NCI-H1417 treated with DMSO at 0.1 percent for 48 hours (cell line): ENCODE measurements at places on chromosomes 1 and 21.

DNA sequence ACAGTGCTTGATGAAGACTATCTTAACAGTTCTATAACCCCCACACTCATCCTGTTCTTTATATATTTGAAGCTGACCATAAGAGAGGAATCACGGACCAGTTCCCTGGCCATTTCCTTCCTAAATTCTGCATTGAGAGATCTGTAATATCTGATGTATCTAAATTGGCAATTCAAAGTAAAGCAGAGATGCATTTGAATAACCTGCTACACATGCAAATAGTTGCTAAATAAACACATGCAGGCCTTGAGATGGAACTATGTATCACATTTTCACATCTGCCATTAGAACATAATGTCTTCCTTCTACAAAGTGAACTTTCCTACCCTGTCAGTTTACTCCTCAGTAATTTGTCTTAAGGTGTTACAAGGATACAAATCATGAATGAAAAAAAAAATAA is 20.4 kb upstream of the PGBD2 start:
- no peak for DNase-seq

GRCh38 chr21:38712664-38713063 is 93.1 kb upstream of the ETS2 start:
- no peak for DNase-seq

- DNase-seq, result peak; percentile 39
Measured at GRCh38 chr1:153532769-153533599, 2.8 kb downstream of the S100A6 start.

GRCh38 chr1:17607644-17608581 is 68.4 kb downstream of the ARHGEF10L start:
- DNase-seq, result no peak

DNA sequence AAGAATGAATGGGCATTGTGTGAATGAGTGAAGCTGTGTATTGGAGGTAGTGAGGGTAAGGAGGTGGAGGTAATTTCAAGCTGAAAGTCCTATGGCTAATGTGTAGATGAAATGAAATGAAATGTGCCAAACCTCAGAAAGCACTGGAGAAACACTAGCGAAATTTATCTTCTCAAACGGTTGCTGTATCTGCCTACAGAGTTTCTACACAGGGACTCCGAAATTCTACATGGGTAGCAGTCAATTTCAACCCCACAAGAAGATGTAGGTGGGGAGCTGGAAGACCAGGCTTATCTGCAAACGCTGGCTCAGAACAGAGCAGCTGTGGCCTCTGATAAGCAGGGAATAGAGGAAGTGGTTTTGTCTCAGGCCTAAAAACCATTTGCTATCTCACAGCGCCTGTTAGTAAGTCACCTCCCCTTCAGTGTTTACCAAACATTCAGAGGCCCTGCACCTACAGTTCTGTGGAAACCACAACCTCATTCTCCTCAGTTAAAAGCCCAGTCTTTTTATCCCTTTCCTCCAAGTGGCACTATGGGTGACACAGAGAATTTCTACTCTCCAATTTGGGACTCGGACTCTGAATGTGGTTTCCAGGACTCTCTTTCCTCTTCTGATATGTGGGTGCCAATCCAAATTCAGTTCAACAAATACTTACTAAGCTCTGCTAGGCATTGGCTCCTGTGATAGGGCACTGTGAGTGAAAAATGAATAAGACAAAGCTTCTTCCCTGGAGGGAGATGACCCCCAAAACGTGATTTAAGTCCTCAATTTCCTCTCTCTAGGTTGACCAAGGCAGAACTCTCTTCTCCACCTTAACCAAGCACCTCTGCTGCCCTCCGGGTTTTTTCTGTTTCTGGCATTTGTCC is 17.2 kb upstream of the SLAMF6 start:
- DNase-seq, result no peak

DNA sequence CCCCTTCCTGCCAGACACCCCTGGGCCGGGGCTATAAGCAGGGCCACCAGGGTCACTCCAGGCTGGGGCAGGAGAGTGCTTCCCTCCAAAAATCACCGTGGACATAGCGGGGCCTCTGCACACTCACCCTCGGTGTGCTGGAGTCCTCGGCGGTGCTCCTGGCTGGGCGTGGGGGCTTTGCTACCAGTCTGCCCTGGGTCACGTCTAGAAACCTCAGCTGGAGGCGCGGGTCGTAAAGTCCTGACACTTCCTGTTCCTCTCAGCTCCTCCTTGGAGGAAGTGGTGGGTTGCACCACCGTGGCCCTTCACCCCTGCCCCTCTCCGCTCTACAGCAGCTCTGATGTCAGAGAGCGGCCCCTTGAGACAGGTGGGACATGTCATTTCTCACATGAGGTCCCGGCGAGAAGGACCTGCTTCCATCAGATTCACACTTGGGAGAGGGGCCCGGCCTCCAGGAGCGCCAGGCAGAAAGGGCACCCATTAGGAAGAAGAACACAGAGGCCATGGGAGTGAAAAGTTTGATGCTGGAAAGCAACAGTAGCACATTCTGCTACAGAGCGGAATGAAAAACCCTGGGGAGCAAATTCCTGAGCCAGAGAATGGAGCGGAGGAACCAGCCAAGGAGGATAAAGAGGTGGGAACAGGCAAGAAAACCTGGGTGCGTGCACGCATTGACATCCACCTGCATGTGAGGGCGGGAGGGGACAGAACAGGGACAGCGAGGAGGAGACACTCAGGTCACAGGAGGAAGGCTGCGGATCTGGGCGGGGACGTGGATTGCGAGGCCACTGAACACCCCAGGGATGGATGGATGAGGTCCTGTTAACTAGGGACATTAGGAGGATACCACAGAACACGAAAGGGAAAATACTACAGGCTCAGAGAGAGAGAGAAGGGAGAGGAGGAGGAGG is at the start of gene ITGB2:
TSS of gene ITGB2 (minus strand) at position 206 of the 911 bp plus-strand sequence. CDS start 10,117 bp downstream, outside the sequence.
- DNase-seq, result no peak

DNA sequence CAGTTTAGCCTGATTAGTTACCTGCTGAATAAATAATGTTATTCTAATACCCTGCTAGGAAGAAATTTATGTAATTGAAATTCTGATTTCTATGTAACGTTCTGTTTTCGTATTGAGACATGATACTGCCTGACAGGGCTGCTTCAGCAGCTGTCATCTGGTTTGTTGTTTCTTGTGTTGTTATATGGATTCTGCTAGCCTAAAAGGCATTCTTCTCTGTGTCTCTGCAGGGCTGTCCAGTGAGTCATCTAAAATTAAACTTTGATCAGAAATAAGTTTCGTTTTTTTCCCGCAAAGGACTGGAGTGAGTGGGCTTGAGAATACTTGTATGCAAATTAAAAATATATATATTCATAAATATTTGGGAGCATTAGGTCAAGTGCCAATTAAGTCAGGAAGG is 93.0 kb downstream of the DYRK1A start:
- DNase-seq, result no peak

DNA sequence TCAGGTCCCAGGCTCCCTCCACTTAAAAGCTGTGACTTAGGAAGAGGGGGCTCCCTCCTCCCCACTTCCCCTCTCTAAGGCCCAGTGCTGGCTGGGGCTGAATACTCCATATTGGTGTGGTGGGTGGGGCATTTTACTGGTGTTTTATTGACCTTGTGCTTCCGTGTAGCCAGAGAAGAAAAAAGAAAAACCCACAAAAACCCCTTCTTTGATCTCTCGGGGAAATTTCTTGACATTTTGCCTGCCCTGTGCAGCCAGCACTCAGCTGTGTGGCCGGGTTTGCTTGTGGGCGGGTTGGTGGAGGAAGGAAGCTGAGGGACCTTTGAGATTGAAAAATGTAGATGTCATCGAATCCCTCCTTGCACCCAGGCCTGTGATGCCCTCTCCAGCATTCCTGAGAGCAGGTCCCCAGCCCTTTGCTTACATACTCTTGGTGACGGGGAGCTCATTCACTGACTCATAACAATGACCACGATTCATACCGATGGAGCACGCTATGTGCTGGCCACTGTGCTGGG is 24.8 kb downstream of the TNFRSF8 start:
- DNase-seq, result no peak

GRCh38 chr1:236035681-236036101 is 29.2 kb downstream of the NID1 start:
- DNase-seq, result no peak

- DNase-seq, result peak; percentile 71
Measured at GRCh38 chr1:236514703-236515442, 8.9 kb upstream of the LGALS8 start.

GRCh38 chr1:109996476-109996875 is 11.9 kb downstream of the AHCYL1 start:
- DNase-seq, result no peak

DNA sequence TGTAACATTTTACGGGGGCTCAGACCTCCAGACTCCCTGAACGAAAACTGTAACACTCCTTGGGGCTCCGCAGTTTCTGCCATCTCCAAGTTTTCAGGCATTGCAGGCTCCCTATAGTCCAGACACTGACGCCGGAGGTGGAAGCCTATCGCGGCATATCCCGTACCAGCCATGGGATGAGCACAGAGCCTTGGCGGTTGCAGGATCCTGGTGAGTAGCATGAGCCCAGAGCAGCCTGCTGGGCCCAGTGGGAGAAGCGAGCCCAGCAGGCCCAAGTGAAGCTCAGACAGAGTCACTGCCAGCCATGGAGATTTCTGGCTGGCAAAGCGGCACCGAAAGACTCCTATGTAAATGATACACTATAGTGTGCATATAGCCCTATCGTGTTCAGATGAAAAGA is 446.8 kb downstream of the COL11A1 start:
- DNase-seq, result no peak

- no peak for DNase-seq
Measured at GRCh38 chr1:39657402-39657801, 14.5 kb downstream of the NT5C1A start.

- DNase-seq, result no peak
Measured at GRCh38 chr21:36918291-36918690, 48.2 kb downstream of the HLCS start.

DNA sequence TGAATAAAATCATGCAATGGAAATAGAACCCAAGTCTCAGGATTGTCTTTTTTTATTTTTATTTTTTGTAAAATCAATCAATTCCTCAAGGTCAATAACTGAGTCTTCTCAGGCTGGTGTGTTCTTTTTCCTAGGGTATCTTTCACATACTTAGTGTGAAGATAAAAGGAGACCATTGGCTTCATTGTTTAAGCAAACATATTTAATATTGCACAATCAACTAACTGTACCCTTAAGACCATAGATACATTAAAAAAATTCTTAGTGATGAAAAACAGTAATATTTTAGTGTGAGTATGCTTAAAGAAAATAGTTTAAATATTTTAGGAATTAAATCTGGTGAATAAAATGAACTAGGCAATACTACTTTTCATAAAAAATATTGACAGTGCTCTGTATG is 31.4 kb downstream of the PDE4B start:
- no peak for DNase-seq

DNA sequence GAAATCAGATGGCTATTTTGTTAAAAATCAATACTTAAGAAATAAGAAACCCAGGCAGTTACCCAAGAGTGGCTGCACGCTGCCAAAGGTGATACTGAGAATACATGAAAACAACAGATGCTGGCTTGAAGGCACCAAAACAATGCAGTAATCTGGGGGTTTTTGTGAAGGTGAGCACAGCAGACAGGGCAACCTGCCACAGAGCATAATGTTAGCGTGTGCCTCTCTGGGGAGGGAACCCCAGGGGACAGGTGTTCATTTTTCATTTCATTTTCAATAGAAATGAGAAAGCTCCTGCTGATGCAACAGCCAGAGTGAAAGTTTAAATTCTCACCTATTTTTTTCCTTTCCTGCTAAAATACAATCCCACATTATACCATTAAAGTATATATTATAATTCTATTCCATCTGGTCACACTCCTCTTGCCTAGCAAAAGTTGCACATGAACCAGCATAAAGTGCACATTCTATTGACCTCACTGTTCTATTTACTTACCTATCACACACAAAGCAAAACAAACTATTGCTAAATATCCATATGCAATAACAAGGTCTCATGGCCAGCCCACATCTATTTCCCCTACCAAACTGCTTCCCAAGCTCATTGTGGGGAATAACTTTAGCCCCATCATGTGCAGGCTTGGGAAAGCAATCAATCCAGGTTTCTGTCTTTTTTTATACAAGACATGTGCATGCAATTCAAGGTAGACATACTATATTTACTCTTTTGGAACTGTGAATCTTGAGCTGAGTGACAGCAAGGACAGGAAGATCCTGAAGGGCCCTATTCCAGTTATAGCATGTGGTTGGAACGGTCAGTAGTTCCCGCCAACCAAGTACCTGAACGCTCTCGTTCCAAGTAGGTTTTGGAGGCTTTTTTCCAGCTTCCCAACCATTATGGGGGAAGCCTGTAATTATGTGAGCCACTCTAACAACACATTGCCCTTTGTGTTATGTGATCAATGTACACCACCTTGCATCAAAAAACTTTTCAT is 173.6 kb downstream of the RERE start:
- no peak for DNase-seq

DNA sequence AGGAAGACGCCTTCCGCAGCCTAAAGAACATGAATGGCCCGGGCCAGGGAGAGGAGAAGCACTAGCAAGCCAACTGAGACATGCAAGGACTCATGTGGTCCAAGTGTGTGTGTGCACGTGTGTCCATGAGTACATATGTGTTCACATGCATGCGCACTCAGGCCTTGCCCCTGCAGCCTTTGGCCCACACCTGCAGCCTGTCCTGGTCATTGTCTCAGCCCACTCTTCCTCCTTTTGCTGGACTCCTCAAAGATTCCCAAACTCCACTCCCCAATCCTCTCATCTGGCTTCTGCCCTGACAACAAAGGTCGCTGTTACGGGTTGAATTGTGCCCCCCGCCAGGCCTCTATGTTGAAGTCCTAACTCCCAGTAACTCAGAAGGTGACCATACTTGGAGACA is 21.9 kb downstream of the CDCA8 start:
- no peak for DNase-seq

GRCh38 chr1:29547300-29547699 is 311.0 kb downstream of the PTPRU start:
- no peak for DNase-seq
